Activated T-cell treated with anti-CD3 and anti-CD28 coated beads, Interleukin-2, amount 50 U/mL, for 72 hours (primary cell): ENCODE measurements at places on chromosomes 1 and 21.

GRCh38 chr1:183807549-183808168 lies 2.7 kb downstream of the RGL1 start:
- DNase-seq: no peak

DNA sequence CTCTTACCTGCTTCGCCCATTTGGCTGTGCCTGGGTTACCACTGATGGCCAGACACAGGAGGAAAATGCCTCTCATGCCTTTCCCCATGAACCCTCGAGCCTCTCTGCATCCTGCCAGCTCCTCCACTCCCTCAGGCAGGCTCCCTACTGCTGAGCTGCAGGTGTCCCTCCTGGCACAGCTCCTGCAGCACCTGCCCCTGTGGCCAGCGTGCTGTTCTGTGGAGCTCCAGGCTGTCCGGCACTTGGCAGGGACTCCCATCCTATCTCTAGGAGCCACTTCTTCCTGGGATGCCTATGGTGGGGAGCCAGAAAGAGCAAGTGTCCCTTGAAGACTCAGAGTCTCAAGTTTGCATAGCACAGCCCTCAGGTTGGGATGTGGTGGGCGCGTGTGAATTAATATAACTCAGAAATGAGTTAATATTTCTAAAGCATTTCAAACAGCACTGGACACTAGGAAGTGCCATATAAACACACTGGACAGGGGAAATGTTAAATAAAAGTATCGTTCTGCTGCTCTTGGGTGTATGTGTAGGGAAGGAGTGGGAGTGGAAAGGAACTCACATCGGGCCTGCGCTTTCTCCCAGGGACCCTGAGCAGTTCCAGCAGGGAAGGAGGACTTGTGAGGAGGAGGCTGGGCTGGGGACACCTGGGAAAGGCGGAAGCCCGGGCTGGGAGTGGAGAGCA lies 2.7 kb downstream of the LRRC71 start:
- DNase-seq: no peak

- DNase-seq: no peak
Measured at GRCh38 chr1:158527190-158527815, 26.9 kb downstream of the OR6Y1 start.

- DNase-seq: no peak
Measured at GRCh38 chr1:94623560-94624148, 82.1 kb upstream of the F3 start.

DNA sequence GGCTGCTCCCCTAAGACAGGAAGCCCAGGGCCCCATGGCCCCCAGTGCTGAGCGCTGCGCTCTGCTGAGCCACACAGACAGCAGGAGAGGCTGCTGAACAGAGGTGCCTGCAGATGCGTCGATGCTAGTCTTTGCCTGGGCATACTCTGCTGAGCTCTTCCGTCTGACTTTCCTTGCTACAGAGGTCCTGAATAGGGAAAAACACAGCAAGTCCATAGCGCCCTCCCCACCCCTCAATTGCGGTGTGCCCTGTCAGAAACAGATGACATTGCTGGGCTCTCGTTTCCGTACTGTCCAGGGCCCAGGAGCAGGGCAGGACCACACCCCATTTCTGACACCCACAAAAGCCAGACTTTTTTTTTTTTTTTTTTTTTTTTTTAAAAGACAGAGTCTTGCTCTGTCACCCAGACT lies 252.5 kb downstream of the SDCCAG8 start:
- peak; percentile 18 for DNase-seq

GRCh38 chr1:85122169-85122568 lies 73.9 kb upstream of the MCOLN3 start:
- DNase-seq: no peak

- no peak for DNase-seq
Measured at GRCh38 chr1:57017717-57018116, 51.9 kb upstream of the C8B start.

- no peak for DNase-seq
Measured at GRCh38 chr1:26797627-26798026, 9.9 kb downstream of the PIGV start.

GRCh38 chr1:59356627-59357026 lies 59.7 kb downstream of the FGGY start:
- no peak for DNase-seq

- peak; percentile 55 for DNase-seq
Measured at GRCh38 chr1:108639899-108640560, 20.9 kb downstream of the HENMT1 start.

GRCh38 chr1:200934676-200935245 lies 40.1 kb downstream of the INAVA start:
- no peak for DNase-seq

GRCh38 chr21:42614811-42615351 lies 38.5 kb upstream of the PDE9A start:
- peak; percentile 61 for DNase-seq

GRCh38 chr21:46077674-46078101 lies 20.2 kb upstream of the COL6A2 start:
- no peak for DNase-seq

DNA sequence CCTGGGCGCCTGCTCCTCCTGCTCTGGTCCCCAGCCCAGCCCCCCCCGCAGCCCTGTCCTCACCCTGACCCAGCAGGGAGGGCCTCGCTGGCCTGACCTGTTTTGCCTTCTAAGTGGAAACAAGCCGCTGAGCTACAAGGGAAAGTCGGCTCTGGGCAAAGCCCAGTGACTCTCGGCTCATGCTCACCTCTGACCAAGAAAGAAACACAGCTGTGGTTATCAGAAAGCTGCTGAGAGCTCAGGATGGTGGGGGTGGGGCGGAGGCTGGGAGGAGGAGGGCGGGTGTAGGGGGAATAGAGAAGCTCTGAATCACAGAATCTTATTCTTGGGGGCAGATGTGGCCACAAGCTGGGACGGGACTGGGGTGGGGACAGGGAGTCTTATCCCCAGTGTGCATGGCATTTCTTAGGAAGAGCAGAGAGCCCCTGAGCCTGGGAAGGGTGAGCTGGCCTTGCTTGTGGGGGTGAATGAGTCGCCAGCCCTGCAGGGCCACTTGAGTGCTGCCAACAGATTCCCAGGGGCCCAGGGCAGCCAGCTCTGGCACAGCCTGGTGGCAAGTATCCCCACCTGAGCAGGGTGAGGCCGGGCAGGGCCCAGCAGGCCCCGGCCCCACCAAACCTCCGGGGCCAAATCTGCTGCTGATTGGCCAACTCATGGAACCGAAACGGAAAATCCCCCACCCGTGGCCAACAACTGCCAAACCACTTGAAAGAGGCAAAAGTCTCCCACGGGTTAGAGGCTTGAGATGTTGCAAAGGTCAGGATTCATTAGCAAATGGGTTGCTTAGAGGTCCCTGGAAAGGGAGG lies 120.6 kb downstream of the SPSB1 start:
- peak; percentile 75 for DNase-seq

GRCh38 chr1:74679811-74680210 lies 6.2 kb upstream of the ERICH3 start:
- DNase-seq: no peak

DNA sequence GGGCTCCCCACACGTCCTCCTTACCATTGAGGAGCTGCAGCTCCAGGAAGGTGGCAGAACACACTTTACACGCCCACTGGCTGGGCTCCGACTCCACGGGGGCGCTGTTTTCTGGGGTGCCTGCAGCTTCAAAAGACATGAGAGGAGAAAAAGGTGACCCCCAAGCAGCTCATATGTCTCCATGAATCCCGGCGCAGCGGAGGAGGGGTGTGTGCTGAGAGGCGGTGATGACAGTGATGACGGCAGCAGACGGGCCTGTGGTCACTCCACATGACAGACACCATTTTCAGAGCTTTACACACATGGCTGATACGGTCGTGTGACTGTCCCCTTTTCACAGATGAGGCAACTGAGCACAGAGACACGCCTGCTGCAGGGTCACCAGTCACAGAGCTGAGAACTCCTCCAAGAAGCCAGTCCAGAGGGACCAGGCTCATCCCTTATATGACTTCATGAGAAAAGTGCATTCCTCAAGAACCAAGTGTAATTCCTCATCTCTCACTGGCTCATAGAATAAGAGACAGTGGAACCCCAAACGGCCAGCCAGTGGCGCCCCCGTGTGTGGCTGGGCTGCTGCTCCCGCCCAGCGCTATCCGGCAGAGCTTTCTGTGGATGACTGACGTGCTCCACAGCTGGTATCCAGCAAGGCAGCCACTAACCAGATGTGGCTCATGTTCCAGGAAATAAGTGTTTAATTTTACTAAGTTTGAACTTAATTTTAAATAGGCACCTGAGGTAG lies 31.9 kb downstream of the PRDM15 start:
- DNase-seq: no peak

DNA sequence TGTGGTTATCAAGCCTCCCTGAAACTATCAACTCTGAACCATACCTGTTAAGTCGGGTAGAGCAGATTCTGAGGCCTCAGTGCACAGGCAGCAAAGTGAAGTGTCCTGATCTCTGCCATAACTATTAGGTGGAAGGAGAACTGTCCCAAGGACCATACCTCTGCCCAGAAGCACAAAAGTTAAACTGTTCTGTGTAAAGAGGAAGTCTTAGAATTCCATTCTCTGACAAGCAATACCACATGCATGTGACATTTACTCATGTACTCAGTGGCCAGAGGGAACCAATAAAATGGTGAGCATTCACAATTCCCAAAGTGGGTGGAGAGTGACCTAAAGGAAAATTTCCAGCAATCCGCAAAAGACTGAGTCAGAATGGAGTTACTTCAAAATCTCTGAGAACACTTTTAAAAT lies 61.0 kb downstream of the TOR3A start:
- no peak for DNase-seq

GRCh38 chr1:24302209-24302611 lies 16.9 kb upstream of the GRHL3 start:
- DNase-seq: no peak

GRCh38 chr1:225747566-225747965 lies 30.1 kb upstream of the SRP9 start:
- no peak for DNase-seq

DNA sequence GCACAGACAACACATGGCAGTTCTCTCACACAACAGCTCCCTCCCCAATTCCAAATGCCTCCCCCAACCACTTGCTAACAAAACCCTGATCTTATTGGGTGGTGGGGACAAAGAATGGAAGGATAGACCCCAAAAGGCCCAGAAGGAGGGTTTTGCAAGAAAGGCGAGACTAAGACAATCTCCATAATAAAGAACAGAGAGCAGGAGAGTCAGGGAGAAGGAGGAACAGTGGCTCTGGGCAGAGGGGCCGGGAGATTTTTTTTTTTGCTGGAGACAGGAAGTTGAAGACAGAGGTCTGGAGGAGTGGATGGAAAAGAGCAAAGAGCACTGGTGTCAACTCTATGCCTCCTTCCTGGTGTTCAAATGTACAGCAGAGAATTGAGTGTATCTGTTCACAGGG lies 6.5 kb upstream of the C1QA start:
- no peak for DNase-seq

DNA sequence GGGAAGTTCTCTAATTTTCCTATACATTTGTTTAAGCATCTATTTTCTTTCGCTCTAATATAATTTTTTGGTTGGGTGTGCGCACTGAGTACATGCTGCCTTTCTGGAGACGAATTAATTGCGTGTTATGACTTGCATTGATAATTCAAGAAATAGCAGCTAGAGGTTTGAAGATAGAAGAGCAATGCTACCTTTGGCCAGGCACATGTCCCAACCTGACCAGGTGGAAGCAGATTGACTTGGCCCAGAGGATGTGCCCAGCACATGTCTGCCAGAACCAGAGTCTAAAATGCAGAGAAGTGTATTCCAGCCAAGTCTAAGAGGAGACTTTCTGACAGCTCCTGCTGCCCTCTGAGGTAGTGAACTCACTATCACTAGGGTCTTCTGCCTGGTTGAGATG lies 114.3 kb downstream of the SLC35F3 start:
- no peak for DNase-seq

DNA sequence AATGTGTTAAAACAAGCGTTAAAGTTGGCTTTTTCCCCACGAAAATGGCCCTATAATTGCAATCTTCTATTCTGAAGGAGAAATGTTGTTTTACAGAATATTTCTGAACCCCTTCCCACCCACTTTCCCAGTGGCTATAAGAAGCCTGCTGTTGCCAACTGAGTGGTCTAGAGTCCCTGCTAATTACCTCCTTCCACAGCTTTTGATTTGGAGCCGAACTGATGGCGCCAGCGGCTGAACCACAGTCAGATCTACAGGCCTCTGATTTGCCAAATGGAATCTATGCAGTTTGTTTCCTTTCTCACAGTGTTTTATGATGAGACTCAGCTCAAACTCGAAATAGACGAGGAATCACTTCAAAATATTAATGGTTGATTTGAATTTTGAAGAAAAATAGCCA lies 76.0 kb upstream of the C1orf105 start:
- DNase-seq: no peak

DNA sequence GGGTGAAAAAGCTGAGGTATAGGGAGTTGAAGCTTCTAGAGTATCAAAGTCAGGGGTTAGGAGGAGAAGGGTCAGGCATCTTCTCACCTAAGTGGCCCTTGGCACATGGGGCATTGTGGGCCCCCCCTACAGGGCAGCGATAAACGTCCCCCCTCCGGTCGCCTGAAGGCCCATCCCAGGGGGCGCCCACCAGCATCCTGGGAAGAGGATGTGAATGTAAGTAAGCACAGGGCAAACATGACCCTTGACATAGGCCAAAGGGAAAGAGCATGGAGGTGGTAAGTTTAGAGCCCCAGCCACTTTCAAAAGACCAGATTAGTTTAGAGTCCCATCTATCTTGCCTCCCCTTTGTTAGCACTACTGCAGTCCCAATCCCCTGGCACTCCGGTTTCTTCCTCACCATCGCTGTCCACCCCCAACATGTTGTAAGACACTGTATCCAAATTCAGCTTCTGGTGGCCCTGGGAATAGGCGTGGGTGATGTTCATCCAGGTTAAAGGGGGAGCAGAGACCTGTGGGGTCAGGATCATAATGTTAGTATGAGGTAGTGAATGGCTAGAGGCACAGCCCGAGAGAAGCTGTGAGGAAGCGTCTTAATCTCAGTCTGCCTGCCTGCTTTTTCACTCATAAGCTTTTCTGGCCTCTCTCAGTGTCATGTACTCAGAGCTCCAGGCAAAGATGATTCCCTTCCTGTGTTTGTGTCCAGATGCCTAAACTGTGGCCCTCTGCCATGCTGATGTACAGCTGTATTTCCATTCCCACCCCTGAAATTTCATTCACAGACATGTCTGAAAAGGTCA lies 2.7 kb downstream of the ITGA10 start:
- no peak for DNase-seq

DNA sequence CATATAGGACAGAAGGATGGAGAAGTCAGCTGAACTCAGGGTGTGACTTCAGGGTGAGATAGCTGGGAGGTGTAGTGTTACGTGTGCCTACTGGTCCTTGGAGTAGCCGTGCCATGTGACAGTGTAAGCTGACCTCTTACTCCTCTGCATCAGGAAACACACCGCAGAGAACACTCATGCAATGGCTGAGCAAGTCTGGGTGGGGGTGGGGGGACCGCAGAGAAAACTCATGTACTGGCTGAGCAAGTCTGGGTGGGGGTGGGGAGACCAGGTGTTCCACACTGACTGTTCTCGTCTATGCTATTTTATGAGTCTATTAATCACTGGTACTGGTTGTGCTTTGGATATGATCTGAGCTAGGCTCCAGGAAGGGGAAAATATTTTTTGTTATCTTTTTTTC lies 233.1 kb downstream of the PAPPA2 start:
- no peak for DNase-seq

- no peak for DNase-seq
Measured at GRCh38 chr1:226369110-226369509, 38.8 kb downstream of the PARP1 start.
